ENCODE measurements at places on chromosomes 5 and 9. TPM values are rescaled to one million over a fixed set of nuclear protein-coding genes. Genes with fewer than 3 reads are reported as not detected.

DNA sequence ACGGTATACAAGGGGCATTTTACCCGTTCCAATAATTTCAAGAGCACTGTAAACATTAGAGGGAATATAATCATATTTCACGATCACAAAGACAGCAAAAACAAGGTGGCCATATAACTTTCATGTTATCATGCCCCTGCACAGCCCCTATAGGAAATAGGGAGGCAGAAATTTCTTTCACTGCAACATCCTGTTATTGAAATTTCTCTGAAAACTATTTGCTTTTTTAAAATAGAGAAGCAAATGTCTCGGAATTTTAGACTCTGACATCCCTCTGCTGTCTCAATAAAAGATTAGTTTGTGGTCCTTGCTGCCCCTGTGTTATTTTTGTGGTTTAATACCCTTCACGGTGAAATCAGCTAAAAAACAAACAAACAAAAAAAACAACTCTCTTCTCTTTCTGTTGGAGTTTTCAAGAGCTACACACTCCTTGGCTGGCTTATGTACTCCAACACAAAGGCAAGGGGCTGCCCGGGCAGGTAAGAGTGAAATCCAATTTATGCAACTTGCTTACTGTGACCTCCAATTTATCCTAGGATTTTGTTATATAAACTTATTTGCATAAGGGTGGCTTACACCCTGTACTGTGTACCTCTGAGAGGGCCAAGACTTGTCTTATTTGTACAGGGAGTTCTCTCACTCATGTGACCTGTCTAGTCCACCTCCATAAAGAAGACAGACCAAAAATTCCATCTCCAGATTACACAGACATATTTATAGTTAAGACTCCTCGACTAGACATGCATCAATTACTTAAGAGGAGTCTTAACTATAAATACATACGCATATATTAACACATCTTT, 223.6 kb downstream of the MLLT3 start:
- DNase-seq: no peak

GRCh38 chr5:37664551-37664950, 175.3 kb downstream of the GDNF start:
- DNase-seq: no peak

DNA sequence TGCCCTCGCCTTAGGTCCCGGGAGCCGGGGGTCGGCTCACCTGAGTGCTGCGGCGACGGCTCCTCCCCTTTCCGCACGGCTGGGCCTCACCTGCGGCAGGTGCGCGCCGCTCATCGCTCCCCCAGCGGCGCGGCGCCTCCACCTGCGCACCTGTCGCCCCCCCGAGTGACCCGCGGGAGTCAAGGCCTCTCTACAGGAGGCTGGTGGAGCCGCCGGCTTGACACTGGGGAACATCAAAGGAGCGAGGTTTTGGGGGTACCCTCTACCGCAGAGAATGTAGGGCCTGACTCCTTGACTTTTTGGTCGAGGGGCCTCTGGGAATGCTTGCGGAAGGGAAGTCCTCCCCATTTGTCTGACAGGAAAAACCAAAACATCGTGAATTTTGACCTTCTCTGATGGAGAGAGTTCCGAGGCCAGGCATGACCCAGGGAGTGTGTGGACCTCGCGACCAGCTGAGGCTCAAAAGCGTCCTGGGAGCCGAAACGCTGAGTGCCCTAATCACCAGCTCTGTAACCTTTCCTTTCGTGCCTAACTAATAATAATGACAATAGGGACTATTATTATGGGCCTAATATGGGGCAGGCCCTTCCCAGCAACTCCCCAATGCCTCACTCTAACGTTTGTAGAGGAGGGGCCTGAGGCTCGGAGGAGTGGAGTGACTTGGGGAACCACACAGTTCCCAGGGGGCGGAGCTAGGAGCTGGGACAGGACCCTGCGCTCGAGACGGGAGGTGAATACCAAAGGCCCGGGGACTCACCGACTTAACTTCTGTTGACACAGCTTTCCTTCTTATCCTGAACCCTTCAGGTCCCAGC, 714 bp upstream of the IER5L start:
- DNase-seq: no peak

DNA sequence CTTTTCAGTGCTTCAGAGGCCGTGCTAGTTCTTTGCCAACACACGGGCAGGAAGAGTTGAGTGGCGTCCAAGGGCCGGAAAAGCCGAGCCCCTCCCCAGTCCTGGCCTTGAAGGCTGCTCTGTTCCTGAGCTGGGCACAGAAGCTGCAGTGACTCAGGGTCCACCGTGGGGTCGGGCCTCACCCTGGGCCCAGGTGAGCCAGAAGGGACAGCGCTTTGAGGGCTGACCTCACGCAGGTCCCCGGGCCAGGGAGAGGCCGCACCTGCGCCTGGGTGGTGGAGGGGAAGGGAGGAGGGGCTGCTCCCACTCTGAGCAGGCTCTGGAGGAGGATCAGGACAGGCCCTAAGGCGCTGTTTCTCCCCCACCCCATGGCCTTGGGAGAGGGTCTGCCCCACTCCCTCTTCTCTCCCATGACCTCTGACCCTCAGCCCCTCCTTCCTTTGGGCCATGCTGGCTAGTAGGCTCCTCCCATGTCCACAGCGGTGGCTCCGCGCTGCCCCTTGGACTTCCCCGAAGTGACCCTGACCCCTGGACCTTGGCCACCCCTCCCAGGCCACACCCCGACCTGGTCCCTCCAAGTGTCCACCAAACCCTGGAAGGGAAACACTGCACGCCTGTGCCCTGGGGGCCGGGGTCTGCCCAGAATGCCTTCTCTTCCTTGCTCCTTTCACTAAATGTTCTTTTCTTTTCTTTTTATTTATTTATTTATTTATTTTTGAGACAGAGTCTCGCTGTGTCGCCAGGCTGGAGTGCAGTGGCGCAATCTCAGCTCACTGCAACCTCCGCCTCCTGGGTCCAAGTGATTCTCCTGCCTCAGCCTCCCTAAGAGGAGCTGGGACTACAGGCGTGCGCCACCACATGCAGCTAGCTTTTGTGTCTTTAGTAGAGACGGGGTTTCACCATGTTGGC, 19.7 kb upstream of the SLC6A19 start:
- no peak for DNase-seq

DNA sequence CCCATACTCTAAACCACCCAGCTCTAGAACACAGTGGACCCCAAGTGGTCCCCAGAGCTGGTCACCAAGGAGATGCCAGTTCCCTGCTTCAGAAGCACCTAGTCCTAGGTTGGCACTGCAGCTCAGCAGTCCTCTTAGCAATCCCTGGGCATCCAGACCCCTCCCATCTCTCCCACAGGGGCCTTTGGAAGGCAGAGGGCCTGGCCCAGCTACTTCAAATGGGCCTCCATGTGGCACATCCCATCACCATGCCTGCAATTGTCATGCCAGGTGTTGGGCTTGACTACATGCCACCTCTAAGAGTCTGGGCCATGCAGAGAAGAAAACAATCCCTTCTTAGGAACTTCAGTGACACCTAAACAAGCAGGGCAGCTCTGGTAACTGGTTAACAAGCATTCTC, 14.1 kb downstream of the MACROH2A1 start:
- no peak for DNase-seq

- no peak for DNase-seq
Measured at GRCh38 chr9:2459756-2460155, 161.8 kb upstream of the VLDLR start.

Gene INSL6
- total RNA-seq: not detected

Gene MARCHF3
- 5.7 TPM for total RNA-seq

Gene COMMD10
- total RNA-seq: 12.7 TPM

Data from activated naive CD8-positive, alpha-beta T cell treated with anti-CD3 and anti-CD28 coated beads for 36 hours (primary cell).